ENCODE measurements at places on chromosomes 1 and 21.

DNA sequence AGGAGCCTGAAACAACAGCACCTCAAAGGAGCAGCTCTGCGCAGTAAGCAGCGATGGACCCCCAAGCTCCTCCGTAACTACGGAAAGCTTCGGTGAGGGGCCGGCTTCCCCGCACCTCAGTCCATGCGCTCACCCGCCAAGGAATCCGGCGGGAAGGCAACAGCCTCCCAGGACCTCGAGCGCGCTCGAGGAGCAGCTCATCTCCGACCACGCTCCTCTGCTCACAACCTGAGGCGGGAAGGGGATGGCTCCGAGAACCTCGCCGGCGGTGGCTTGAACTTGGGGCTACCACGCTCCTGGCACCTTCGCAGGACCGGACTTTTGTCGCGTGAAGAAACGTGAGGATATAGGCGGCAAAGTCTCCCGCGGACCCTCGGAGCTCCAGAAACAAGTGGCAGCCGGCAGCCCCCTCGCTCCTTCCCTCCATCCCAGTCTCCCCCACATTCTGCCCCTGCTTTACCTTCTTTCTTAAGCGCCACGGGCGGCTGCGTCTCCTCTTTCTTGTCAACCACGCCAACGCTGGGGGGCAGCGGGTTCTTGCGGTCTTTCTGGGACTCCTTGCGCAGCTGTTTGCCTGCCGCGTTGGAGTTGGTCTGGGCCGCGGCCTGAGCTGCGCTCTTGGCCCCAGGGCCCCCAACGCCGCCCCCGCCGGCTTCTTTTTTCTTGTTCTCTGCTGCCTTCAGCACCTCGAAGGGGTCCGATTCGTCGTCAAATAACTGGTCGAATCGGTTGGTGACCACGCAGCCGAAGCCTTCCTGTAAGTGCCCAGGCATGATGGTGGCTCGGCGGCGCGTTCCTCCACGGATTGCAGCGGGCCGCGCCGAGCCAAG, 459 bp downstream of the SERBP1 start:
- DNase-seq, result no peak

DNA sequence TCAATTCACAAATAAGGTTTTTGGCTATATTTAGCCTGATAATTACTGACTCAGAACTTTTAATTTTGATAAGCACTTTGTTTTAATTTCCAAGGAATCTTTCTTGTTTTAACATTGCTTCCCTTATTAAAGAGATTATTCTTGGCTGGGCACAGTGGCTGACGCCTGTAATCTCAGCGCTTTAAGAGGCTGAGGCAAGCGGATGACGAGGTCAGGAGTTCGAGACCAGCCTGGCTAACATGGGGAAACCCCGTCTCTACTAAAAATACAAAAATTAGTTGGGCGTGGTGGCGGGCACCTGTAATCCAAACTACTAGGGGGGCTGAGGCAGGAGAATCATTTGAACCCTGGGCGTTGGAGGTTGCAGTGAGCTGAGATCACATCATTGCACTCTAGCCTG, 13.8 kb downstream of the ALG14 start:
- no peak for DNase-seq

GRCh38 chr1:175191659-175192058, 917 bp downstream of the KIAA0040 start:
- no peak for DNase-seq

- DNase-seq, result no peak
Measured at GRCh38 chr1:33272930-33273329, 16.6 kb downstream of the ZNF362 start.

DNA sequence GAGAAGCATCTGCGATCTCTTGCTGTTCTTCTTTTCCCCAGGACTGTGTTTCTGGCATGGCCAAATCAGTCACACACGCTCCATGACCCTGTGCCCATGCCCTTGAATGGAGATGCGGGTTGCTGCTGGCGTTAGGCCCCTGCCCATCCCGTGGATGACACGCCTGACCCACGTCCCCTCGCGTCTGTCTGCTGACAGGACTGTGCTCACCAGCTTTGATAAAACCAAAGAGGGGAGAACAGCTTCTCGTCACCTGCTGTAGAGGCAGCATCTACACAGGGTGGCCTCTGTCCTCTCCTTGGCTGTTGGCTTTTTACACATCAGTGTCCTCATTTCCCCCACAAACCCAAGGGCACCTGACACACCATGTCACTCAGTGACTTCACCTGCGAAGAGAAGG, 6.9 kb downstream of the MT1HL1 start:
- DNase-seq, result no peak

GRCh38 chr1:33133478-33134105, 48.3 kb downstream of the TRIM62 start:
- no peak for DNase-seq

- DNase-seq, result no peak
Measured at GRCh38 chr1:208077232-208078075, 166.5 kb upstream of the CD34 start.

GRCh38 chr1:244917073-244917670, 52.8 kb upstream of the HNRNPU start:
- no peak for DNase-seq

DNA sequence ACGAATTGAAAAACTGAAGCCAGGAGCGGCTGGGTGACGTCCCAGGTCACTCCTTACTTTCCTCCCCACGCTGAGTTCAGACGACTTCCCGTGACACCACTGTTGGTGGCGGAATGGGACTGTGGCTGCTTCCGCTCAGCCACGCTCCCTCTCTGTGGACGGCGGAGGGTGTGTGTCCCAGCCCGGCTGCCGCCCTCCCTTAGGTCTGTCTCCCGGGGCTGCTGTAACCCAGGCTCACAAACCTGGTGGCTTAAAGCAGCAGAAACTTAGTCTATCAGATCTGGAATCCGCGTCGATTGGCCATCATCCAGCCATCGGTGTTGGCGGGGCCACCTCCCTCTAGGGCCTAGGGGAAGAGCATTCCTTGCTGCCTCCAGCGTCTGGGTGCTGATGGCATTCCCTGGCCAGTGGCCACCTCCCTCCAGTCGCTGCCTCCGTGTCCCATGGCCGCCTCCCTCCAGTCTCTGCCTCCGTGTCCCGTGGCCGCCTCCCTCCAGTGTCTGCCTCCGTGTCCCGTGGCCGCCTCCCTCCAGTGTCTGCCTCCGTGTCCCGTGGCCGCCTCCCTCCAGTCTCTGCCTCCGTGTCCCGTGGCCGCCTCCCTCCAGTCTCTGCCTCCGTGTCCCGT, 17.5 kb downstream of the TRPM2 start:
- no peak for DNase-seq

- no peak for DNase-seq
Measured at GRCh38 chr1:167344615-167345385, 124.1 kb downstream of the POU2F1 start.

DNA sequence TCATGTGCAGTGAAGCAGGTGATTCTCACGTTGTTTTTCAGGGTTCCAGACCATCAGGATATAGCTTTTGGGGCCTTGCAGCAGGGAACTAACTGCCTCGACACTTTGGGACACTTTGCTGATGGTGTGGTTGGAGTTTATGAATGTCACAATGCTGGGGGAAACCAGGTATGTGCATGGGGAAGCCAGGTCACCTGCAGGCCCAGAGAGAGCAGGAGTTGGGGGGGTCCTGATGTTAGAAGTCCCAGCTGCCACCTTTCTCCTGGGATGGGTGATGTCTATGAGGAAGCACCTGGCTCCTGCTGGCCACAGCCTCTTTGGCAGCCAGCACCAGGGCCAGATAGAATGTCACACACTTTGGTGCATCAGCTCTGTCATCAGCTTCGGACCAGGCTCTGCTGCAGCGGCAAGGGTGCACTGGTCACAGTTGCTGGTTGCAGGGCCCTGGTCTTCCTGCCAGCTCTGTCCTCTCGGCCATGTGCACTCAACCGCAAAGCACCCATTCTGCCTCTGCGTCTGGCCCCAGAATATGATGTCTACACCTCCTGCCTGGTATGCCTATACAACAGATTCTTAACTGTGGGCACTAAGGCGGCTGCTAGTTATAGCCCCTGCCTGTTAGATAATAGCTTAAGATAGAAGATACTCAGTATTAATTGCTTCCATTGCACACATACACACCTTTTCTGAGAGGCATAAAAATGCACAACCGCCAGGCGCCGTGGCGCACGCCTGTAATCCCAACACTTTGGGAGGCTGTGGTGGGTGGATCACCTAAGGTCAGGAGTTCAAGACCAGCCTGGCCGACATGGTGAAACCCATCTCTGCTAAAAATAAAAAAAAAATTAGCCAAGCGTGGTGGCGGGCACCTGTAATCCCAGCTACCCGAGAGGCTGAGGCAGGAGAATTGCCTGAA, 160.7 kb downstream of the PGBD5 start:
- no peak for DNase-seq

- peak; percentile 64 for DNase-seq
Measured at GRCh38 chr1:77978293-77978968, 441 bp downstream of the FUBP1 start.

- DNase-seq, result no peak
Measured at GRCh38 chr21:45974073-45975019, 7.2 kb upstream of the COL6A1 start.

DNA sequence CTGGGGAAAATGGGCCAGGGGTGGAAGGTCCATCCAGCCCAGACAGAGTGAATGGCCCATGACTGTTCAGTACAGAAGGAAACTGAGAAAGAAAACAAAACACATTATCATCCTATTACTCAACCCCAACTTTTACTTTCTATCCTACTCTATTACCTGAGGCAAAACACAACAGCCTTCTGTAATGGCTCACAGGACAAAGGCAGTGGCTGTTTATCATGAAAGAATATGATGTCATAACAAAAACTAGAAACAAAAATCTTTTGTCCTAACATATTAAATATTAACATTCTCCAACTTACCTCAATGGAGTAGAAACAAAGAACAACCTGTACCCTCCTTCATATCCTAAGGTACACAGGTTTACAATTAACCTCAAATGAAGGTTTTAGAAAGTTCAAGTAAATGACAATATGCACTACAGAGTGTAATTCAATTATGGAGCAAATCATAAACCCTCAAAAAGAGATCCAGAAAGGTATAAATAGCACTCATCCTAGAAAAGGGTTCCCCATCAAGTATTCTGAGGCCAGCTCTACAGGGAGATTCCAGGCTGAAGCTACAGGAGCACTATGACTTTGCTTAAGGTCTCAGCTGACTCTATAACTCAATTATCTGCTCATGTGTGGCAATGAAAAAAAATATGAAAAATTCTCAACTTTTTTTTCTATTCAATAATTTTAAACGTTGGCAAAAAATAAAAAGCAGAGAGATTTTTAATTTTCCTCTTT, 15.1 kb downstream of the ELK4 start:
- no peak for DNase-seq

GRCh38 chr1:100358210-100358609, 5.9 kb downstream of the CDC14A start:
- no peak for DNase-seq

GRCh38 chr1:27864264-27864895, 8.0 kb upstream of the THEMIS2 start:
- no peak for DNase-seq

DNA sequence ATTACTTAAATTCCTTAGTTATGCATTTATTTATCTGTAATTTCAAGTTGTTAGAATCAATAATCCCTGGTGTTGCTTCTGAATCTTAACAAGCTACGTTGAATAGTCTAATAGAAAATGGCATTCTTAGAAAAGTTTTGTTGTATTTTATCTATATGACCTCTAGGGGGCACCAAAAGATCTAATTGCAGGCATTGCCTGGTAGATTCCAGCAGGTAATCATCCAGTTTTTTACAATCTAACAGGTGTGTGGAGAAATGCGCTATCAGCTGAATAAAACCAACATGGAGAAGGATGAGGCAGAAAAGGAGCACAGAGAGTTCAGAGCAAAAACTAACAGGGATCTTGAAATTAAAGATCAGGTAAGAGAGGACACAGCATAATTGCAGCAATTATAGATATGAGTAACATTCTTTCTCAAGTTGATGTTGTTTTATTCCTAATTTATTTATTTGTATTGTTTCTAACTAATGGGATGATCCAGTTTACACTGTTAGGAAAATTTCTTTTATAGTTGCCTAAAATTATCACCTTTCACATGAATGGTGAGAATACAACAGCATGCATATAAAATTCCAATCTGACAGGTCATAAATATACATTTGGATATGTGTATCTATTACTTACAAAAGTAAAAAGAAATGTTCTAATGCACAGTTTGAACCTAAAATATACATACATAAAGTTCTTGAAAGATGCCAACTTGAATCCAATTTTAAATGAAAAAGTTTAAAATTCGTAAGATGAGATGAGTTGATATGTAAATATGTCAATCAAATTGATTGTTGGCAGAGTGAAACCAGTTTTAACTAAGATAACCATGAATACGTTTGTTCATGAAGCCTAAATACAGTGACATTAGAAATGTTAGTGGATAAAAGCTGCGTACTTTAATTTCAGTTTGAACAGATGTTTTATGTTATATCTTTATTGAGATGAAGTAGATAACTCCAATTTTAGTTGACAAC, 88.4 kb downstream of the SDCCAG8 start:
- no peak for DNase-seq

DNA sequence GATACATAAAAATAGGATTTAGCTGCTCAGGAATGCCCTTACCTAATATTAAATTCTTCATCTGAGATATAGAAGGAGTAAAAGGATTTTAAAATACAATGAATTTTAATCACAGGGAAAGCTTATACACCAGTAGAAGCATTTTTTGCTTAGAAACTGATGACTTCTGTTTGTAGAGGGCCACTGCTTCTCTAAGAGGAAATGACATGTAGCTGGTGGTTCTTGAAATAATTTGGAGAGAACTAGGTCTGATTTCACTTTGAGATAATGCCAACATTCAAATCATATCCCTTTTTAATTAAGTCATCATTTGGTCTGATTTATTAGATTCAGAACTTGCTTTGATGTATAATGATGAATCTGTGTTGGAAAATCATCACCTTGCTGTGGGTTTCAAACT, 166.6 kb upstream of the SGIP1 start:
- DNase-seq, result no peak

- no peak for DNase-seq
Measured at GRCh38 chr1:222126052-222126451, 384.2 kb upstream of the DUSP10 start.

- no peak for DNase-seq
Measured at GRCh38 chr1:65036570-65037051, 70.3 kb upstream of the JAK1 start.

- no peak for DNase-seq
Measured at GRCh38 chr1:179104611-179105250, 22.9 kb downstream of the TOR3A start.

GRCh38 chr1:112325504-112325903, 70.5 kb upstream of the CTTNBP2NL start:
- DNase-seq, result no peak

DNA sequence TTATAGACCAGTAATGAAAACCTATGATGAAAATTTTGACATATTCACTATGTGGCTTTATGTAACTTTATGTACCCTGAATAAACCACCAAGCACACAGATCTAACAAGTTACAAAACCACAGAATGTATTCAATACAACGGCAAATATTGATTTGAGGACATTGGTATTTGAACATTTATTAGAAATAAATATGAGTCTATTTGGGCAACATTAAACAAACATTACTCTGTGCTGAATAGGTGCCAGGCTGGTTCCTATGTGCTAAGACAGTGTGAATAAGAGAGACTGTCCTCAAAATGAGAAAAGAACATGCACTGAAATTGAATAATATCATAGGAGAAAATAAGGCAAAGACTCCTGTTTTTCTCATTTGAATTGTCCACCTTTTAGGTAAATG, 1341.2 kb downstream of the PLA2G4A start:
- DNase-seq, result no peak
